ENCODE measurements at places on chromosomes 6 and 20.

- DNase-seq, result no peak
Measured at GRCh38 chr20:43836790-43837189, 77.9 kb upstream of the TOX2 start.

GRCh38 chr6:81063891-81064290, 688.6 kb downstream of the TENT5A start:
- DNase-seq, result no peak

DNA sequence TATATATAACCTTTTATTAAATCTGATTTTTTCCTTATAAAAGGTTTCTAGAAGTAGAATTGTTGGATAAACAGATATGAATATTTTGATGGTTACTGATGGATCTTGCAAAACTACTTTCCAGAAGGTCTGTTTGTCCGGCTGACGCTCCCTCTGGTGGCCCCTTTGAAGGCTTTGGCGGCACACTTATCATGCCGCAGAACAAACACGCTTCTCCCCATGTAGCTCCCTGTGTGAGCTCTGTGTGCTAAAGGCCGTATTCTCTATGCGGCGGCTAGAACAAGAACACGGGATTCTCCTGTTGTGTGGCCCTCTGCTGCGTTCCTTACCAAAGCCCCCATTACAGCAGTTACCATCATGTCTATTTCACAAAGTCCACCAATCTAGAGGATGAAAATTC, 30.0 kb downstream of the PPP1R3G start:
- no peak for DNase-seq

GRCh38 chr6:34595332-34596184, 39.4 kb upstream of the SPDEF start:
- no peak for DNase-seq

- no peak for DNase-seq
Measured at GRCh38 chr6:53878808-53879207, 84.0 kb downstream of the LRRC1 start.

GRCh38 chr20:40108321-40108720, 580.7 kb downstream of the MAFB start:
- DNase-seq, result no peak

DNA sequence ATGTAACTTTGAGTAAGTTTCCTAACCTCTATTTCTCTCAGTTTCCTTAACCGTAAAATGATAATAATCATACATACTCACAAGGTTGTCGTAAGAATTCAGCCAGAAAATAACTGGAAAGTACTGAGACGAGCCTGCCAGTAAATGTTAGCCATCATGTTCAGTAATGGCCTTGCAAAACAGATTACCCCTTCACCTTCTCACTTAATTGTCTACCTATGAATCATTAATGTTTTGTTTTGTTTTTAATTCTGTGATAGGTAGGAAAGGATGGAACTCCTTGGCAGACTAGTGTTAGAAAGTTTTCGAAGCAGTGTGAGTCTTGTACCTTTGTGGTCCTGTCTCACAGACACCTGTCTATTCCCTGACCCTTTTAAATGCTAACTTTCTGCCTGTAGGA, 50.6 kb downstream of the MAPK14 start:
- no peak for DNase-seq

DNA sequence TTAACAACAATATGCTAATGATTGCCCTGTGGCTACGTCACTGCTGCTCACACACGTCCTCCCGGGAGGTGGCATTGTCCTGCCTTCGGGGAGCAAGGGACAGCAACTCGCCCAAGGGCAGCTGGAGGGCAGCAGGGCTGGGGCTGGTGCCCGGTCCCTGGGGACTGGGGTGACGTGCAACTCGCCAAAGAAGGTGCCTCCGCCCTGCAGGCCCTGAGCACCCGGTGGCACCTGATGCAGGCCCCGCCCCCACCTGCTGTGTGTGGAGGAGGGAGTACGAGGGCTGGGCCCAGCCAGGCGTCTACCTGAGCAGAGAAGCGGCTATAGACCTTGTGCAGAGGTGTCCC, 64.8 kb upstream of the SLCO4A1 start:
- DNase-seq, result no peak

GRCh38 chr6:22333802-22334201, 37.0 kb upstream of the PRL start:
- no peak for DNase-seq

DNA sequence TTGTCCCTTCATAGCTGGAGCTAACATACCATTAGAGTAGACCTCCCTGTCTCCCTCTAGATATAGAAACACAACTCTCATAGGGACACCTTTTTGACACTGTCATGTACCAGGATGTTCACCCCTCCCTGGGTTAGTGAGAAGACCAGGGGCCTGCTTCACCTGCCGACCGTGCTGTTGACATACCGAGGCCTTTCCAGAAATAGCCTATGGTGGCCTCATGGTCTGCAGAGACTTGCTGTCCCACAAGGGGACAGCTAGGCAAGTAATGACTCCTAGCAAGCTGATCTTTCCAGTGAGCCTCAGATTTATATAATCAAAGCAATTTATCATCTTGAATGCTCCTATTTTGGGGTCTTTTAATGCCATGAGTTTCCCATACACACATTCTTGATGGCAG, 15.0 kb downstream of the ZDHHC14 start:
- DNase-seq, result no peak

- peak; percentile 29 for DNase-seq
Measured at GRCh38 chr6:99746261-99746895, 139.7 kb downstream of the PRDM13 start.

DNA sequence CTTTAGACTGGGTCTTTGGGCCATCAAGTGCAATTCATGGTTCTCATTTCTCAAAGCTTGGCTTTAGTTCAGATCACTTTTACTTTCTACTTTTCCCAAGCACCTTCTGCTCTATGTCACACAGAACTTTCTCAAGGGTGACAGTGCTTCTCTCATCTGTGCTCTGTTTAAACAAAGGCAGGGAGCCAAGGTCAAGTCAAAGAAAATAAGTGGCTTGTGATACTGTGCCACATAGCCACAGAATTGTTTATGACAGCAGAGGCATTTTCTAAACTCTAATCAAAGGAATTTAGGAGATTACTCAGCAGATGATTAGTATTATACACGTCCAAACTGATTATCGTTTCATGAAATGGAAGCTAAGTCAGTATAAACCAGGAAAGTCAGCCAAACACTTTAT, 348.0 kb downstream of the HDGFL1 start:
- DNase-seq, result no peak

- DNase-seq, result peak; percentile 92
Measured at GRCh38 chr6:44265007-44265721, at the start of gene NFKBIE. NFKBIE (minus strand) TSS chr6:44265551; CDS start chr6:44265346, 205 bp downstream.

DNA sequence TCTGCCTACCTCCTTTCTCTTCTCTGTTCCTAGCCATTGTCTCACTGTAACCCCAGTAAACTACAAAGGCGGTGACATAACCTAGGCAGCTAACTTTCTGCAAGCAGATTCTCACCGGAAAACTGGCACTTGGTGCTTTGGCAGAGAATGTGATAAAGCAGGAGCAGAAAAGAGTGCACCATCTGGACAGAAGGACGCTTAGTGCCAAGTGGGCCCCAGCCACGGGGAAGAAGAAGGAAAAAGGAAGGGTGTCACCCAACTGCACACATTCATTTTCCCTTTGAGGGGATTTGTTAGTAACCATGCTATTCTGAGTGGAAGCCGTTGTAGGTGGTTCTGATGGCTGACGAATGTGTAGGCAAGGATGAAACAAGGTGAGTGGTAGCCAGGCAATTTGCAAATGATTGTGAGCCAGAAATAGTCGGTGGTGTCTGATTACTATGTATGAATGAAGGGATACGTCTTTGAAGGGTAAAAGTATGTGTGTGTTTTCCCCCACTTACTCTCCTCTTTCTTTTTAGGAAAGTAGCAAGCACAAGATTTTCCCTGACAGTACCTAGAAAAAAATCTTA, 148.3 kb upstream of the STXBP5 start:
- no peak for DNase-seq

GRCh38 chr6:9982215-9982614, 432.7 kb downstream of the TFAP2A start:
- DNase-seq, result no peak

- no peak for DNase-seq
Measured at GRCh38 chr20:19269737-19270340, 57.4 kb downstream of the SLC24A3 start.

- no peak for DNase-seq
Measured at GRCh38 chr6:54874349-54875048, 27.9 kb downstream of the FAM83B start.

- peak; percentile 48 for DNase-seq
Measured at GRCh38 chr20:60137657-60138245, 179.5 kb downstream of the CDH26 start.

DNA sequence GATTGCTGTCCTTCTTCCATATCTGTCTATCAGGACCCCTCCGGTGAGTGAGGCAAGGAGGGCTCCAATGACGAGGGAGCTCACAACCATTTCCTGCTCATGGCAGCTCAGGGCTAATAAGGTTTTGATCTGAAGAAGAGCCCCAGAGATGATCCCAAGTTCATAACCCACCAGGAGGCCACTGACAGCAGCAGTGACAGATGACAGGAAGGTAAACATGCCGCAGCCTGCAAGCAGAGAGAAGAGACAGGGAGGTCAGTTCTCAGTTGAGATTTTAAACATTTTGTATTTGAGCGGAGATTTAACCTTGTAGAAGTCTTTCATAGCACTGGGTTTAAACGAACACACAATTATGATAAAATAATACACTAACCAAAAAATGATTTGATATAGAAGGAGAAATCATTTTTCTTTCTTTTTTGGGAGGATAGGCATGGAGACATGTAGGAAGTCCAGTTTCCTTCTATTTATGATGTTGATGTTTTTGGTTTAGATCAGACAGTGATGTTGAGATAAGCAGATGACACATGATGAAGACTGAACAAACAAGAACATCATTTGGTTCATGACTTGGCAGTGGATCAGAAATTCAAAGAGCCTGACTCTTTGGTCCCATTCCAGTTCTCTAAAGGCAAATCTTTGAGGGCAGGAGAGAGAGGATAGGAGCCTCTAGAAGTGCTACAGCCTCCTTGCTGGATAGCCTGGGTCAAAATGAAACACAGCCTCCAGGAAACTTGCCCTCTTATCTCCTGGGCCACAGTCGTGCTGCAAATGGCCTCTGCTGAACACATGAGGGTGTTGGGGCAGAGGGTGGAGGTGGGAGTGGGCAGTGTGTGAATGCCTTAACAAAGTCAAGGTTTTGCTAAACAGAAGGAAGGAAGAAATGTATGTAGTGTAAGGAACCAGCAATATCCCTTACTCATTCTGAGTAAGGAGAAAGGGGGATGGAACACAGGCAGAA, 22.6 kb downstream of the SLC2A12 start:
- DNase-seq, result no peak

- DNase-seq, result no peak
Measured at GRCh38 chr6:85348643-85349042, 101.2 kb upstream of the NT5E start.

GRCh38 chr20:58416835-58417234, 27.8 kb downstream of the VAPB start:
- no peak for DNase-seq

GRCh38 chr6:136085370-136086115, 164.6 kb downstream of the MTFR2 start:
- no peak for DNase-seq

DNA sequence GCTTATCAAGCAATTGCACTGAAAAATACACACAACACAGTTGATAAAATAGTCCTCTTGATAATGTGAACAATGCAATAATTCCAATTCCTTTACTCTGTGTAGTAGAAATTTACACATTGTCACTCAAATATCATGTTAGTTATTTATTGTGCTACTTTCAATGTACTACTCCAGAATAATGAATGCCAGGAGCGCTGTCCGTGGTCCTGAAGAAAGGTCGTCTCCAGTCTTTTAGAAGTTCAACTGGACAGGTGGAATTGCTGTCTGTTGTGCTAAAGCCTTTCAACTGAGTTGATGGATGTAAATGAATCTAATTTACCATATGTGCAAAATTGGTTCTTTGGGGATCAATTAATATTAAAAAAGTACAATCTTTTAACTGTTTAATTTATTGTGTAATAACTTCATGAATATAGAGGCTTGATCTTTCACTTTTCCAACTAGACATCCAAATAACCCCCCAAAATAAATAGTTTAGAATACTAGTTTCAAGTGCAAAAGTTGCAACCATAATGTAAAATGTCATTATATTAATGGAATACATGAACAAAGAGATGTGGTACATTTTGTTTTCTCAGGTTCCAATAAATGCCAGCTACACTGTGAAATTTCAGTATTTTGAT, 3.2 kb downstream of the GRIK2 start:
- peak; percentile 21 for DNase-seq

GRCh38 chr6:109292983-109293586, 89.2 kb downstream of the CD164 start:
- no peak for DNase-seq

GRCh38 chr20:59388402-59388801, 88.0 kb downstream of the EDN3 start:
- no peak for DNase-seq

- no peak for DNase-seq
Measured at GRCh38 chr6:16106991-16107787, 21.7 kb upstream of the MYLIP start.

DNA sequence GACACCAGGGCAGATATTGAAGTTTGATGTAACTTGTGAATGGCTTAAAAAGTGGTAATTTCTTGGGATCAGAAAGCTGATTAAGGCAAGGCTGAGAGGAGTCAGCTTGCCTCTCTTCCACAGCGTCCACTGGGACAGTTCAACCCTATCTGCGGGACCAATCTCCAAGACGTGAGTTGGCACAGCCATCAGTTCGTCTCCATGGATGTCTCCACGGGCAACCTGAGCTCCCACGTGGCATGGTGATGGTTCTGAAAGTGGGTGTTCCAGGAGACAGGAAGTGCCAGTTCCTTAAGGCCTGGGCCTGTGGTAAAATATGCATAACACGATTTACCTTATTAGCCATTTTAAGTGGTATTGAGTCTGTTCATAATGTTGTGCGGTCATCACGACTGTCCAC, 67.9 kb upstream of the BHLHE23 start:
- no peak for DNase-seq

- DNase-seq, result no peak
Measured at GRCh38 chr6:107917451-107918375, 40.3 kb downstream of the SEC63 start.

DNA sequence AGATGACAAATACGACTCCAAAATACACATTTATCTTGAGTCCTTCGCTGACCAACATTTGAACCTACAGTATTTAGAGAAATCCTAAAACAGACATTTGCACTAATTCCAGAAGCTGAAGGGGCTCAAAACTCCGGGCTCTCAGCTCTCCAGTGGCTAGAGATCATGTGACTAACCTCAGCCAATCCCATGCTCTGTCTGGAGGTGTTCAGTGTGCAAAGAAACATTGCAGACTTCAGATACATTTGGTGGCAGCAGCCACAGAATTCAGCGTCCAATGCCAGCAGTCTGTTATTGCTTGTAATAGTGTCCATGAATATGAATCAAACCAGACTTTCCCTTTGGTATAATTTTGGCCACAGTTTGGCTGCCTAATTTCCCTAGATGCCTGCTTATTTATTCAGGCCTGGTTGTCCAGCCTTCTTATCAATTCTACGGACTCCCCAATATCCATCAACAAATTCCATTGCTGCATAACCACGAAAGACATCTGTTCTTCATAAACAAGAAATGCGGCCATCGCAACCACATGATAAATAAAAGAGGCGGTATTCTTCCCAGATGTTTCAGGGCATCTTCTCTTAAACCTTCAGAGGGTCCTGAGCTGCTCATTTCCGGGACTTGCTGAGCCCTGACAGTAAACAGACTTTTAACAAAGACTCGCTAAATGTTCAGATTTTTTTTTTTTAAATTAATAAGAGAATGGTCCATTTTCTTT, 14.5 kb upstream of the CYP24A1 start:
- DNase-seq, result no peak
